ENCODE measurements at places on chromosomes 16 and 17. TPM values are rescaled to one million over a fixed set of nuclear protein-coding genes. Genes with fewer than 3 reads are reported as not detected.

DNA sequence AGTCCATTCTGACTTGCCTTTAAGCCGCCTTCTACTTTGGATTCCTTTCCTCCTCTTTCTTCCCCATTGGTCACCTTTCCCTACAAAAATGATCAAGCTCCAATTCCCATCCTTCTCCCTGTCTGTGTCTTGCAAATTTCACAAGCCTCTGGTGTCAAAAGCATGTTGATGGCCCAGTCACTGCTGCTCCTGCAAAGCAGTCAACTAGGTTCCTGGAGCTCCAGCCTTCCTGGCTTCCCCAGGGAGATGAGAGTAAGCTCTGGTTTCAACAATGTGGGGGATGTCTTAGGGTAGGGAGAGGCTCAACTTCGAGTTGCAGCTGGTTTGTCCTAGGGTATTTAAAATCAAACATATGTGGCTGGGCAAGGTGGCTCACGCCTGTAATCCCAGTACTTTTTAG is 36.1 kb upstream of the HELZ start:
- DNase-seq: no peak
- no peaks in the 10 kb centered on the region for H3K27me3 ChIP-seq
- H3K36me3 ChIP-seq: no peaks in the 10 kb centered on the region
- H3K27ac ChIP-seq: peak overlapping the region; percentile 58
- H3K4me1 ChIP-seq: no peaks in the 10 kb centered on the region

GRCh38 chr17:63984236-63984635 is 11.5 kb upstream of the SCN4A start:
- H3K4me3 ChIP-seq: no peak overlapping the region
- no peaks in the 10 kb centered on the region for H3K36me3 ChIP-seq
- H3K27me3 ChIP-seq: no peaks in the 10 kb centered on the region
- H3K4me1 ChIP-seq: peaks cover 2% of the 10 kb centered on the region
- no peak for DNase-seq

DNA sequence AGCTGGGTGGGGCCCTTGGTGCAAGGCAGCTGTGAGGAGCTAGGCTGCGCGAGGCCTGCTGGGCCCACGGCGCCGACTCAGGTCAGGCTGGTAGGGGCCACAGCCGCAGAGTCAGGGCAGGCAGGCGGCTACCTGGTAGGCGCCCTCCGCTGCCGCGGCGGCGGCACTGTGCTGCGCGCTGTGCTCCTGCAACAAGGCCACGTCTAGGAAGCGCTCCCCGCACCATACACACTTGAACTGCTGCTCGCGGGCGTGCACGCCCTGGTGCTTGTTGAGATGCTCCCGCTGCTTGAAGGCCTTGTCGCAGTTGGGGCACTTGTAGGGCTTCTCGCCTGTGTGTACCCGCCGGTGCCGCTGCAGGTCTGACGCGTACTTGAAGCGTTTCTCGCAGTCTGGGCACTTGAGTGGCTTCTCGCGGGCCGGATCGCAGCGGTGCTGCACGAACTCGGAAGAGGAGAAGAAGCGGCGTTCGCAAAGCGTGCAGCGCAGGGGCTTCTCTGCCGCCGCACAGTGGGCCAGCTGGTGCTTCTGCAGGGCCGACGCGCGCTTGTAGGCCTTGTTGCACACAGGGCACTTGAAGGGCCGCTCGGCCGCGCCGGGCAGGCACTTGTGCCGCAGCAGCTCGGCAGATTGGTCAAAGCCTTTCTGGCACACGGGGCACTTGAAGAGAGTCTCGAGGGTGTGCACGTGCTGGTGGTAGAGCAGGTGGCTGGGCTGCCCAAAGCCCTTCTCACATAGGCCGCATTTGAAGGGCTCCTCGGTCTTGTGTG is 3.9 kb downstream of the ZNF319 start:
- H3K4me3 ChIP-seq: no peak overlapping the region
- no peaks in the 10 kb centered on the region for H3K4me1 ChIP-seq
- no peaks in the 10 kb centered on the region for H3K27me3 ChIP-seq
- DNase-seq: no peak

DNA sequence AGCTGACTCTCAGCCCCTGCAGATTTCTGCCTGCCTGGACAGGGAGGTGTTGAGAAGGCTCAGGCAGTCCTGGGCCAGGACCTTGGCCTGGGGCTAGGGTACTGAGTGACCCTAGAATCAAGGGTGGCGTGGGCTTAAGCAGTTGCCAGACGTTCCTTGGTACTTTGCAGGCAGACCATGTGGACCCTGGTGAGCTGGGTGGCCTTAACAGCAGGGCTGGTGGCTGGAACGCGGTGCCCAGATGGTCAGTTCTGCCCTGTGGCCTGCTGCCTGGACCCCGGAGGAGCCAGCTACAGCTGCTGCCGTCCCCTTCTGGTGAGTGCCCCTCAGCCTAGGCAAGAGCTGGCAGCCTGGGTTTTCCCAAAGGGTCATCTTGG is 3.9 kb downstream of the GRN start:
- no peaks in the 10 kb centered on the region for H3K27me3 ChIP-seq
- no peaks in the 10 kb centered on the region for H3K4me1 ChIP-seq
- no peak for DNase-seq

DNA sequence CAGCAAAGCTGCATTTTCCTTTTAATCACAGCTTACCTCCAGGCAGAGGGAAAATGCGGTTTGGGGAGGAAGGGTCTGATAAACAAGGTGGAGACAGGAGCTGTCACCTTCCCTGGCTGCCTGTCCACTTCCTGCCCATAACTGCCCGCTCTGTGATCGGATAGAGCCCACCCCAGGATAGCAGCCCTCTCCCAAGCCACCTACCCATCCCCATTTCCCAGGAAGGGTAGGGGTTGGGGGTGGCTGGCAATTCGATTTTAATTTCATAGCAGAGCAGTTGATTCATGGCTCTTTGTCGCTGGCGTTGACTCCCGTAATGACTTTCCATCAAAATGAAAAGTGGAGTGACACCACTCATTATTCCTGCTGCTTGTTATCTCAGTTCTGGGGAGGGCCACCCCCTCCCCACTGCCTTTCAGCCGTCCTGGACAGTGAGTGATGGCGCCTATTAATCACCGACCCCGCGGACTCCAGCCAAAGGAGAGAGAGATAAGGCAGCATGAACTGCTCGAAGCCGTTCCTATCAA is 11.2 kb downstream of the CDK5RAP3 start:
- no peak for DNase-seq
- no peaks in the 10 kb centered on the region for H3K27me3 ChIP-seq
- H3K27ac ChIP-seq: no peak overlapping the region

DNA sequence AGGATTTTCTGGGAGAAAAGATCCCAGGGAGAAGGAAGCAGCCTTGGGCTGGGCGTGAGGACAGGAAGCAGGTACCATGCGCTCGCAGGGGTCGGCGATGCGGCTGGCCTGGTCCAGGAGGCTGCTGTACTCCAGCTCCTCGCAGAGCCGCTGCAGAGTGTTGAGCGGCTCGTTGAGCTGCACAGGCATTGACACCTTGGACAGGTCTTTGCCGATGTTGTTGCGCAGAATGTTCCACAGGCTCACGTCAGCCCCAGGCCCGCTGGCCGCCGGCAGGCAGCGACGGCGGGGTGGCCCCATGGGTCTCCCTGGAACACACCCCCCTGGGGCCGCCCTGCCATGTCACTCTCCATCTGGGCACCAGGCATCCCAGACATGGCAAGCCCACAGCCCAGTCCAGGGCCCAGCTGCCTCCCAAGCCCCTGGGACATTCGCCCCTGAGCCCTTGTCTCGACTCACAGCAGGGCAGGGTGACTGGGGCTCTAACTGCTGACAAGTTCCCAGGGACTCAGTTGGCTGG is 8.0 kb downstream of the OSBPL7 start:
- no peak overlapping the region for H3K4me3 ChIP-seq
- no peaks in the 10 kb centered on the region for H3K4me1 ChIP-seq
- no peak for DNase-seq
- H3K36me3 ChIP-seq: no peaks in the 10 kb centered on the region
- no peaks in the 10 kb centered on the region for H3K27me3 ChIP-seq

DNA sequence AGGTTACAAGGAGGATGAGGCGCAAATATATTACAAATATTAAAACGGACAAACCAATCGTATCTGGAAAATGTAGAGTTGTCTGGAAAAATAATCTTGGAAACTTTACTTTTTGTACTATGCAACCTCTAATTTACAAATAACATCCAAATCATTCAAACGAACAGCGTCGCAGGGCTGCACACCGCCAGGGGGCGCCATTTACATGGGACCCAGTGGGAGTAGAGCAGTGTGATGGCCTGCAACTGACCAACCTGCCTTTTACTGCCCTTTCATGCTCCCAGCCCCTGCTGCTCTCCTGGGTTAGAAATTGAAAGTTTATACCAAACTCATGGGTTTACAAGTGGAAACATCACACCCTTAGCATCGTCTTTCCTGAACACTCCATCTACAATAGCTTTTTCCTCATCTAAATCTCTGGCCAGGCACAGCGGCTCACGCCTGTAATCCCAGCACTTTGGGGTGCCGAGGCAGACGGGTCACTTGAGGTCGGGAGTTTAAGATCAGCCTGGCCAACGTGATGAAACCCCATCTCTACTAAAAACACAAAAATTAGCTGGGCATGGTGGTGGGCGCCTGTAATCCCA is 10.0 kb downstream of the PITPNC1 start:
- H3K4me3 ChIP-seq: no peak overlapping the region
- DNase-seq: no peak

DNA sequence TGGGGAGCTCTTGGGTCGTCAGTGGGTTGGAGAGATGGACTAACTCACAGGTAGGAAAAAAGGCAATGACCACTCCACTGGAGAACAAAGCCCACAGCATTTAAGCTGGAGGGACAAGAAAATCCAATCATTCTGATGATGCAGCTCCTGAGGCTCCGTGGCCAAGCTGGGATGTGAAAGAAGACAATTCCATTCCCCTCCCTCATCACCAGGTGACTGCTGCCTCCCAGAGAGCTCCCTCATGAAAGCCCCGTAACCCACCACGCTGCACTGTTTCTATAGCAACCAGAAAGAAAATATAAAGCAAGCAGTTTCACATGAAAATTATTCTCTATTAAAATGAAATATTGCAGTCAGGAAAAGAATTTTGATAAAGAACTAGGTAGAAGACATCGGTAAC is 15.2 kb downstream of the ANKRD11 start:
- H3K27me3 ChIP-seq: no peaks in the 10 kb centered on the region
- H3K36me3 ChIP-seq: no peaks in the 10 kb centered on the region
- H3K4me3 ChIP-seq: no peak overlapping the region
- no peak for DNase-seq
- no peak overlapping the region for H3K27ac ChIP-seq

- H3K4me1 ChIP-seq: no peaks in the 10 kb centered on the region
- H3K27ac ChIP-seq: no peak overlapping the region
- H3K27me3 ChIP-seq: no peaks in the 10 kb centered on the region
- no peaks in the 10 kb centered on the region for H3K36me3 ChIP-seq
- no peak for DNase-seq
Measured at GRCh38 chr17:72775237-72775636, 317.3 kb downstream of the SLC39A11 start.

DNA sequence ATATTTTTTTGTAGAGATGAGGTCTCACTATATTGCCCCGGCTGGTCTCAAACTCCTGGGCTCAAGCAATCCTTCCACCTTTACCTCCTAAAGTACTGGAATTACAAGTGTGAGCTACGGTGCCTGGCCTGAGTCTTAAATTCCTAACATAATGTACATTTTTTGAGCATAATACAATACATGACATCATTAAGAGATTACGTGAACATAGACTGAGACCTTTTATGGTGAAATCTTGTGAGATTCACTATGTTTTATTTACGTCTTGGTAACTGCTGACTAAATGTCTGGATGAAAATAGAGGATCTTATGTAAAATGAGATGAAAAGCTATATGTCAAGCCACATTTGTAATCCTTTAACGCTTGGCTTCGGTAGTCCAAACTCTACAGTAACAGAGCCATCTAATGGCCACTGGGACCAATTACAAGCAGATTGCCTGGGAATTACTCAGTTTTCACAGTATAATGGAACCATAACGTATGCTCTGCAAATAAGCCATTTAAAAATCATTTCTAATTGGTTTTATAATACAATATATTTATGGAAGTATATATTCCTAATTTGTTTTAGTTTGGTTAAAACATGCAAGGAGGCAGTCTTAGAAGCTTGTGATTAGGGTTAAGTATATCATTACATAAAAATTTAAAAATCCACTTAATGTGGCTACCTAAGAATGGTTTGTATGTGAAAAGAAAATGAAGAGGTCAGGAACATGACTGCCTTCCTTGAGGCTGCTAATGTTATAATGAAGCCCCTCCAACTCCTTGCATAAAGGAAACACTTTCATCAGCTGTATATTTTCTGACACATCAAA is 8.1 kb upstream of the EFCAB13 start:
- peak overlapping the region; percentile 20 for H3K27ac ChIP-seq
- H3K4me1 ChIP-seq: no peaks in the 10 kb centered on the region
- no peaks in the 10 kb centered on the region for H3K36me3 ChIP-seq
- DNase-seq: no peak
- H3K4me3 ChIP-seq: no peak overlapping the region
- H3K27me3 ChIP-seq: no peaks in the 10 kb centered on the region

DNA sequence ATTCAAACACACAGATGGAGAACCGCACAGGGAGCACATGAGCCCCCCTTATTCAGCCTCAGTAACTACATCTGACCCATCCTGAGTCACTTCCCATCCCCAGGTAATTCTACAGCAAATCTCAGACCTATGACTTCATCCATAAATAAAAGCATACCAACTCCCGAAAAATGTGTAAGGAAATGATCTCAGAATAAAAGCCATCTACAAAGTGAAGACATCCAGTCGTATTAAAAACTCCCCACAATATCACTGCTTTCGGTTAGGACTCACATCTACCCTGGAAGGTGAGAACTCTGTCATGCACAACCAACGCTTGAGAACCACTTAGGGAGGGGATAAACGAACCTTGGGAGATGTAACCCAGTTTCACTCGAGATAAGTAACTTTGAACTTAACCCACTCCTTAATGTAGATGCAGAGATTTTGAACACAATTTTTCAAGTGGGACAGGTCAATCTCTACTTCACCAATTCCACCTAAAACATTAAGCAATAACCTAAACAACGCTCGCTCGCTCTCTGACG is 1.3 kb downstream of the USP36 start:
- H3K27me3 ChIP-seq: no peaks in the 10 kb centered on the region
- H3K4me3 ChIP-seq: peak overlapping the region; percentile 95
- DNase-seq: no peak
- H3K4me1 ChIP-seq: peaks cover 6% of the 10 kb centered on the region

GRCh38 chr17:41258406-41258805 is 3.2 kb downstream of the KRTAP9-9 start:
- no peaks in the 10 kb centered on the region for H3K4me1 ChIP-seq
- H3K36me3 ChIP-seq: no peaks in the 10 kb centered on the region

- H3K4me1 ChIP-seq: peaks cover 5% of the 10 kb centered on the region
- no peak for DNase-seq
- peak overlapping the region; percentile 76 for H3K27ac ChIP-seq
- no peaks in the 10 kb centered on the region for H3K36me3 ChIP-seq
- peak overlapping the region; percentile 72 for H3K4me3 ChIP-seq
Measured at GRCh38 chr16:51151961-51152663, 1.0 kb upstream of the SALL1 start.

- no peaks in the 10 kb centered on the region for H3K36me3 ChIP-seq
- DNase-seq: no peak
- H3K27ac ChIP-seq: peak within 1 kb of the TSS; percentile 55
- peaks cover 34% of the 10 kb centered on the region for H3K27me3 ChIP-seq
Measured at GRCh38 chr17:73644145-73645049, at the start of gene SDK2. Gene SDK2 (minus strand): TSS chr17:73644445. CDS start chr17:73644088, 357 bp downstream.

- DNase-seq: no peak
- no peak overlapping the region for H3K27ac ChIP-seq
- no peaks in the 10 kb centered on the region for H3K36me3 ChIP-seq
- H3K4me1 ChIP-seq: no peaks in the 10 kb centered on the region
Measured at GRCh38 chr17:46788300-46788699, 30.2 kb downstream of the WNT3 start.

MYH2 gene
- not detected for total RNA-seq

CDH1 gene
- total RNA-seq: 0.16 TPM

EVPL gene
- total RNA-seq: 8.0 TPM

SNAI3 gene
- total RNA-seq: 0.73 TPM

TLK2 gene
- 39.8 TPM for total RNA-seq

TLCD1 gene
- total RNA-seq: 8.3 TPM

Data from breast epithelium (tissue), 4 donors.